NCI-H446 treated with DMSO at 0.1 percent for 48 hours (cell line): ENCODE measurements at places on chromosomes 13 and 19.

DNA sequence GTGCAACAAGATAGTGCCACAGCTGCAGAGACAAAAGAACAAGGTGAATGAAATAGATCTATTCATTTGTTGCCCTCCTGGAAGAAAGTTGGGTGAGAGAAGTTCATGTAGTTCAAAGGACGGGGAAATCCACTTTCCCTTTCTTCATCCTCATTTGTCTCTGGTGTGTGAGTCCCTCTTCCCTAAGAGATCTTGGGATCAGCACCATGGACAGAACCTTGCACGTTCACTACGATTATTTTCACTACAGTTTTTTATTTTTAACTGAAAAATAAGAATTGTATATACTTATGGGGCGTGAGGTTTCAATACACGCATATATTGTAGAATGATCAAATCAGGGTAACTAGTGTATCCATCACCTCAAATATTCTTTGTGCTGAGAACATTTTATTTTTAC, 29.2 kb downstream of the NLRP5 start:
- no peak for DNase-seq

DNA sequence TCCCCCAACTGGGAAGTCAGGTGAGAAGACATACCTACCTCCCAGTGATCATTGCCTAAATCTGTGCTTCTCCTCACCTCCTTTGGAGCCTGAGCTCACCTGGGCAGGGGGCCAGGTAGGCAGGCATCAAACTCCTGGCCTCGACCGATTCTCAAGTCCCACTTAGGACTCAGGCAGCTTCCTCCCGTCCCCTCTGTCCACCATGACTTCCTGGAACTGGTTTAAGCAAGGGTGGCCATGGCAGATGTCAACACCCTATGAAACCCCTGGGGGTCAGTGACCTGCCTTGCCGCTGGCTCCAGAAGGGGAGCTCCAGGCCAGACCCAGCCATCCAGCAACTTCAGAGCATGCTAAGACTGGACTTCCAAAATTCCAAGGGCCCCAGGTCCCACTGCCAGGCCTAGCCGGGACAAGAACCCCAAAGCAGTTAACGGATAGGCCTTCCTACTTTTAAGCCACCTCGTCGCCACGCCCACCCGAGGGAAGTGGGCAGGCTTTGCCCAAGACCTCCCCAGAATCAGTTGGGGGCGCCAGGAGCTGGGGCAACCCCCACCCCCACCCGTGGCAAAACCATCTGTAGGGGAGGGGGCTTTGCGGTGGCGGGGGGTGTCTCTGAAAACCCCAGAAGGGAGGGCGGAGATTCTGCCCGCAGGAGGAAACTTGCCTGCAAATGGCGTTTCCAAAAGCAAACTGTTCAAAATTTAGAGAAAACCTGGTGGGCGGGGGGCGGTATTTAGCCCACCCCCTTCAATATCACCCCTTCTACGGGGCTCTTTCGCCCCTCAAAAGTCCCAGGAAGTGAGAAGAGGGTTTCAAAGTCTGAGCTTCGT, 657 bp downstream of the PLIN3 start:
- no peak for DNase-seq

- no peak for DNase-seq
These were observed 17.2 kb downstream of the ENOX1 start for GRCh38 chr13:43769529-43769928.

DNA sequence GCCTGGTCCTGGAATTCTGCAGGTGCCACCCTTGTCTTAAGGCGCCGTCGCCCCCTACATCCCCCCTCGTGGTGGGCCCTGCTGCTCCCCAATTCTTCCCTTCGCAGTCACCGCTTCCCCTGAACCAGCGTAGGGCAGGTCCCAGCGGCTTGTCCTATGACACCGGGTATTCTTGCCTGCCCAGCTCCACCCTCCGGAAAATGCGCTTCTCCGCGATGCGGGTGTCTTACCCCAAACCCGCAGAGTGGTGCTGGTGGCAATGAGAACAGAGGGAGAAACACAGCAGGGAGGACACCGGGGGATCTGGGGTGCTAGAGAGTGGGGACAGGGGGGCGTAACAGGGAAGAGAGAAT, 9.0 kb downstream of the ZNF808 start:
- no peak for DNase-seq

GRCh38 chr19:4878491-4878968, 11.1 kb upstream of the PLIN3 start:
- no peak for DNase-seq

DNA sequence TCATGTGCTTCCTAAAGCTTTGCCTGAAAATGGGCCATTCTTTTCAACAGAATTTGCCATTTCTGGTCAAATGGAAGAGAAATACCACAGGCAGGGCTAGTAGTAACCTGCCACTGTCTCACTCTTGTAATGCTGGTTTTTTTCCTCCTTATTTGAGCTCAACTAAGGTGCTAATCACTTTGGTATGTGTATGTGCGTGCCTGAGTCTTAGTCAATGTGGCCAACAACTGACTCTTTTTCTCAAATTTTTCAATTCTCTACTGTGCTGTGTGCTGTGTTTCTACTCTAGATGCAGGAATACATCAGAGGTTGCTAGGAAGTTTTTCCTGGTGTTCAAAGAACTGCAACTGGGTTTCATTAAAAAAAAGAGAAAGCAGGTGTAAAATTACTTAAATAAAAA, 870.2 kb downstream of the EFNB2 start:
- no peak for DNase-seq

GRCh38 chr19:56348289-56348877, 33.7 kb upstream of the ZSCAN5A start:
- no peak for DNase-seq

- DNase-seq = no peak
These were observed 82.4 kb downstream of the PIBF1 start for GRCh38 chr13:72864142-72865011.

DNA sequence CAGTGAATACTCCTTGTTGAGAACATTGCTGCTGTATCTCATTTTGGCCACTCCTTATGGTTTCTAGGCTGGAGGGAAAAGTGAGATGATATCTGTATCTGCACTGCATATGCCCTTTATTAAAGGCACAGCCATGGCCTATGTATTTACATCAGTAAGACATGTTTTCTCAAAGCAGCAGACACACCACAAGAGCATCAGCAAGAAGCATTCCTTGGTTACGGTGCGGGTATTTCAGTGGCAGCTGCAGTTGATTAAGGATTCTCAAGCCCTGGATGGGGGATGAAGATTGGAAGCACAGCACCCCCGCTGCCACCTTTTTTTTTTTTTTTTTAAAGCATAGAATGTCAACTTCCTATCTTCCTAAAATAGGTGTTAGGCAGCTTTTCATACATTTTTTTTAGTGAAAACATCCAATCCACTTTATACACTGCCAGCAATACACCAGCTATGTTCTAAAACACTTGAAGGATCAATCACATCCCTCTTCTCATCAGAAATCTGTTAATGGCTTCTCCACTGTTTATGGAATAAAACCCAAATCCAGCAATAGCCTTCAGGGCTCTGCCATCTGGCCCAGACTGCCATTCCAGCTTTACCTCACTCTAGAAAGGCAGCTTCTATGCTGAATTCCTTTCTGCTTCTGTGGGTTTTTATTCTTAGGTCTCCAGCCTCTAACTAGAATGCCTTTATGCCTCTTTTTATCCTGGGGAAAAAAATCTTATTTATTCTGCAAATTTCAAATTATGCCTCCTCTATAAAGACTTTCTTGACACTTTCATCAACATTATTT, 331.0 kb downstream of the DNAJC15 start:
- DNase-seq = no peak
